Muscle of leg (tissue), 16 donors: ENCODE measurements at places on chromosomes 11 and 22.
A peak's percentile ranks its signal among the peaks of the same experiment; 100 is the strongest.

DNA sequence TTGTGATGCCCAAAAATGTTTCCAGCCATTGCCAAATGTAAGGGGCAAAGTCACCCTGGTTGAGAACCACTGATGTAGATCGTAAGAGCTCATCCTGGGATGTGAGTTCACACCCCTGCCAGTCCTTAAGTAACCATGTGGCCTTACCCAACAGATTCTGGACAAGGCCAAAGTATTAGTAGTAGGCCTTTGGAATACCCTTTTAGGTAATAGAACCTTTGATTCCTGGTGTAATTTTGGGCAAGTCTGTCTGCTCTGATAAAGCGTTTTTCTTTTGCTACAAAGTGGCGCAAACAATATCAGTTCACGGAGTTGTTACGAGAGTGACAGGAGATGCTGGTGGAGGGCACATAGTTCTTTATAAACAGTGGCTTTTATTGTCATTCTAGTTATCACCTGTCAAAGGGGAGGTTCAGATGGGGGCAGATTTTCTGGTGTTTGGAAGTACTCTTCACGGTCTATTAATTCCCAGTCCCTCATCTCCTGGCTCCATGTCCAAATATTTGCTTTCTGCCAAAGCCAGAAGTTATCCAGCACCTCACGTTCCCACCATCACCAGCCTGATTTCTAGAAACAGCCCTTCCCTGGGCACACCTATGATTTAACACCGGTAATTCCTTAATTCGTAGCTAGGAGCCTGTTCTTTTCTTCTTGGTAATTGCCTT lies 73.8 kb upstream of the CRYBB3 start:
- DNase-seq: no peak

DNA sequence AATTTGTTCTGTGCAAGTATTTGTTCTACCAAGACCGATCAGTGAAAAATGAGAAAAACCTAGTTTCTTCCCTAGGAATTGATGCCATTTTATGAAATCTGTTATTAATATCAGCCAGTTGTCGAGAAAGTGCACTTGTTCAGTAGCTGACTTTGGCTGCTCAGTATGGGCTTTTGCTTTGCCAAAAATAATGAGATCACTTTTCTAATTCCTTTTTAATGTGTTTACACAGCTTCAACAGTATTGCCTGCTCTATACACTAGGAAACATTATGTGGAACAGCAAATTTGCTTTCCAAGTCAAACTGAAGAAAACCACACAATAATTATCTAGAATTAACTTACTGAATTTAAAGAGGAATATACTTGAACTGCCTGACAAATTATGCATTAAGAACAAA lies 34.4 kb downstream of the SCUBE2 start:
- DNase-seq: peak; percentile 95

GRCh38 chr11:69947059-69947792 lies 128.0 kb upstream of the FGF3 start:
- DNase-seq: no peak

- DNase-seq: no peak
Measured at GRCh38 chr11:465896-466530, 15.9 kb downstream of the PTDSS2 start.

DNA sequence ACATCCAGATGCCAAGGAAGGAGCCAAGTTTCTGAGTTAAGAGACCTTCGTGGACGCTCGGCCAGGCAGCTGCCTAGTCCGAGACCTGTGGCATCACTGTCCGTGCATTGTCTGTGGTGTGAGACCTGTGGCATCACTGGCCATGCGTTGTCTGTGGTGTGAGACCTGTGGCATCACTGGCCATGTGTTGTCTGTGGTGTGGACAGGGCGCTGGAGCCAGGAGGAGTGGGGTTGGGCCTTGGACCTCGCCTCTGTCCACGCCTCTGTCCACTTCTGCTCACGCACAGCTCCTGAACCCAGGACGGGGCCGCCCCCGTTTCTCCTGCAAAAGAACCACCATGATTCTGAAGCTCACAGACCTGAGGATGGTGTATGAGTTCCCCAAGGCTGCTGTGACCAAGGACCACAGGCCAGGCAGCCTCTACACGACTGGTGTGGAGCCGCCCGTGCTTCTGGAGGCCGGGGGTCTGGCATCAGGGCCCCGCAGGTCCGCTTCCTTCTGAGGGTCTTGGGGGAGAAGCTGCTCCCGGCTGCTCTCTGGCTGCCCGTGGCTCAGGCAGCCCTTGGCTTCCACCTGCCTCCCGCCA lies 1218.3 kb downstream of the BRD1 start:
- DNase-seq: no peak

DNA sequence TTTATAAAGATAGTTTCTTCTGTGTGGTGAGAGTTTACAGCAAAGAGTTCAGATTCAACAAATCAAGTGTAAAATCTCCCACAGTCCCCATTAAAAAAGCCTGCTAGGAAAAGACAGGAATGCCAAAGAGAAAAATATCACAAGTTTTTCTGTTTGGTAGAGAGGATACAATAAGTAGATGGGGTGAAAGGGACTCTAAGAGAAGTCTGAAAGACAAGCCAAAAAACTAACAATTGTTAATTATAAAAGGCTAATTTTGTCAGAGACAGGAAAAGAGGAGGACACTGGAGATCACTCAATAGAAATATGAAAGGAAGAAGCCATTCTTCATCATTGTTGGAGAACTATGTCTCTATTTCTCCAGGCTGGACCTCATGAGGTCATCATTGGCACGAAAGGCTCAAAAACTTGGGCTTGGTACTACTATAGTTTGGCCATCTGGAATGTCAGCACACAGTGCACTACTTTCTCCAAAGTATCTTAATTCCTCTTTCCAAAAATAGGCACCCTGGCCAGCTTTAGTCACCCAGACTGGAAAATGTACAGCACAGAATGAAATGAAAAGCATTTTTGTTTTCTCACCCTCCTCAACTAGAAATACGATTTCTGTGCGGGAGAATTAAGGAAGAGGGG lies 531 bp upstream of the SOX6 start:
- peak; percentile 91 for DNase-seq

DNA sequence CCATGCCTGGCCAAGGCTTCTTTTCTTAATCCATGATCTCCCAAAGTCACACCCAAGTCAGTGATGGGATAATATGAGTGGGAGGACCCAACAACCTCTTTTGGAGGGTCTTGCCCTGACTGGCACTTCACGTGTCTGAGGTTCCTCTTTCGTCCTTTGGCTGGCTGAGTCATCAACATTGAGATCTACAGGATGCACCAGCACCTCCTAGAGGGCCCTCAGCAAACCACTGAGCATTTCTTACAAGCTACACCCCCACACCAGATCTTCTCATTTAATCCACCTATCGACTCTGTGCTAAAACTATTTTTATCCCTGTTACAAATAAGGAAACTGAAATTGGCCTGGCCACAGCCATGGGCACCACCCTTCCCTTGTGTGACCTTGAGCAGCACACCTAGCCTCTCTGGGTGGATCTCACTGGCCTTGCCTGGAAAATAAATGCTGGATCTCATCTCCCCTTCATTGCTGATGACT lies 63.4 kb downstream of the FLI1 start:
- peak; percentile 53 for DNase-seq

GRCh38 chr11:7671347-7672215 lies 1.7 kb downstream of the CYB5R2 start:
- no peak for DNase-seq
